ENCODE measurements at places on chromosomes 12 and 14. TPM values are rescaled to one million over a fixed set of nuclear protein-coding genes. Genes with fewer than 3 reads are reported as not detected.

GRCh38 chr12:22653075-22653474 is 28.1 kb downstream of the ETNK1 start:
- no peak overlapping the region for H3K4me3 ChIP-seq
- no peaks in the 10 kb centered on the region for H3K27me3 ChIP-seq
- no peaks in the 10 kb centered on the region for H3K4me1 ChIP-seq
- no peak overlapping the region for H3K27ac ChIP-seq
- H3K36me3 ChIP-seq = no peaks in the 10 kb centered on the region

- peak overlapping the region; percentile 92 for H3K27ac ChIP-seq
Measured at GRCh38 chr12:108727868-108728735, 3.2 kb downstream of the CORO1C start.

GRCh38 chr14:22210906-22211305 is 378.1 kb downstream of the DAD1 start:
- no peak overlapping the region for H3K4me3 ChIP-seq
- DNase-seq = no peak
- no peak overlapping the region for H3K27ac ChIP-seq
- H3K27me3 ChIP-seq = no peaks in the 10 kb centered on the region
- no peaks in the 10 kb centered on the region for H3K36me3 ChIP-seq

DNA sequence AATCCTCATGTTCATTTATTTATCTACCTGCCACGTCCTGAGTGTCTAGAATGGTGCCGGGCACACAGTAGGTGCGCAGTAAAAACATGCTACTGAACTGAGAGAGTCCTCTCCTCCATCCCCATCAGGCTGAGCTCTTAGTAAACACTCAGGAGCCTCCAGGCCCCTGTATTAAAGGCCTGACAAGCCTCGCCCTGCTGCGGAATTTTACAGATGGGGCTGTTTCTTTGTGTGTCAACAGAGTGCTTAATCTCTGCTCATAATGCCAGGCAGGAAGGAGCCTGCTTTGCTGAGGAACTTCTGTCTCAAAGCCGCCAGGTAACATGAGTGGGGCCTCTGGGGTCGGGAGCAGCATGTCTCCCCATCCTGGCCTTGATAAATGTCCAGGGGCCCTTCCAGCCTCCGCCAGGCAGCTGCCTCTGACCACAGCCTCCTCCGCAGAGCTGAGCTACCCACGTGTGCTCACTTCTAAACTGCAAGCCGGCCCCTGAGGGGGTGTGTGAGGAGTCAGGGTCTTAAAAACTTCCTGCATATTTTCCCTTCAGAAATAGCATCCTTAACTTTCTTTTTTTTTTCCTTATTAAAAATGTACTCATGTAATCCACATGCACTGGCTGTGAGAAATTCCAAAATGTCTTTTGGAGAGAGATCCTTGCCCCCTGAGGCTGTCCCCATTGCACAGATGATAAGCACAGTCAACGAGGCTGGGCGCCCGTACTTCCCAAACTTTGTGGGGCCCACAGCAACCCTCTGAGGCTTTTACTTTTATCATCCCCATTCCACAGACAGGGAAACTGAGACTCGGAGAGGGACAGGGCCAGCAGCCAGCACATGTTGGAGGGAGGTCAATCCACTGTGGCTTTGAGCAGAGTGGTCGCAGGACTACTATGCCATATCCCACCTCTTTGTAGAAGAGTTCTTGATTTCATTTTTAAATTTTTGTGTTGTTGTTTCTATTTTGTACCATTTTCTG is 116.0 kb upstream of the NCOR2 start:
- no peaks in the 10 kb centered on the region for H3K27me3 ChIP-seq
- H3K36me3 ChIP-seq = no peaks in the 10 kb centered on the region
- no peak overlapping the region for H3K27ac ChIP-seq

- H3K36me3 ChIP-seq = no peaks in the 10 kb centered on the region
- peaks cover 4% of the 10 kb centered on the region for H3K4me1 ChIP-seq
- no peaks in the 10 kb centered on the region for H3K27me3 ChIP-seq
- H3K4me3 ChIP-seq = no peak overlapping the region
Measured at GRCh38 chr12:92292016-92292415, 146.4 kb upstream of the BTG1 start.

DNA sequence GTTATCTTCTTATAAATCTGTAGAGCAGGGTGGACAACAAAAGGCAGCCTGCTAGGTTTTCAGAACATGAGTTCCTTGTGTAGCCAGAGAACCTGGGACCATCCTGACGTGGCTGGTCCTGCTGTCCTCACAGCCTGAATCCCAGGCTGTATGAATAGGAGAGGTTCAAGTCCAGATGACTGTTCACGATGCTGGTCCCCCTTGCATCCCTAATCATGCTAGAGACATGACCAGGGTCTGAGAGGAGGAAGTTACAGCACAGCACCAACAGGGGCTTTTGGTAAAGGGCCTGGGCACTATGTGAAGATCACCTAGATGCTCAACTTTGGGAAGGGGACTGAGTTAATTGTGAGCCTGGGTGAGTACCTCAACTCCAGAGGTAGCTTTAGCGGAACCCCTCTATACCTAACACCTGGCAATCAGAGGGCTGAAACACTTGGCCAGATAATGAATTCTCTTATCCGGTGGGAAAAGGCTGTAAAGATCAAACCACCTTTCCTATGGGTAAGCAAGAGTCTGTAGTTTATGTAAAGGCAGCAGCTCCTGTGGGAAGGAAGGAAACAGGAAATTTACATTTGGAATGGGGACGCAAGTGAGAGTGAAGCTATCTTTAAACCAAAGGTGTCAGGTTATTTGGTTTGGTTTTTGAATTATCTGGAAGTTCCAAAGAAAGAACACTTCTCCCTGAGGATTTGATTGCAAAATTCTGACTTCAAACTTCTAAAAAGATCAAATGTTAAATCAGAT is 112.8 kb downstream of the DAD1 start:
- peaks cover 9% of the 10 kb centered on the region for H3K4me1 ChIP-seq
- DNase-seq = no peak
- H3K27me3 ChIP-seq = no peaks in the 10 kb centered on the region

GRCh38 chr14:99194736-99195135 is 77.3 kb downstream of the BCL11B start:
- H3K36me3 ChIP-seq = no peaks in the 10 kb centered on the region
- no peak for DNase-seq
- H3K4me1 ChIP-seq = peaks cover 6% of the 10 kb centered on the region
- no peak overlapping the region for H3K4me3 ChIP-seq
- H3K27ac ChIP-seq = no peak overlapping the region

GRCh38 chr14:42944284-42944683 is 1337.6 kb downstream of the LRFN5 start:
- H3K27ac ChIP-seq = no peak overlapping the region
- H3K27me3 ChIP-seq = no peaks in the 10 kb centered on the region
- DNase-seq = no peak
- H3K4me3 ChIP-seq = no peak overlapping the region

DNA sequence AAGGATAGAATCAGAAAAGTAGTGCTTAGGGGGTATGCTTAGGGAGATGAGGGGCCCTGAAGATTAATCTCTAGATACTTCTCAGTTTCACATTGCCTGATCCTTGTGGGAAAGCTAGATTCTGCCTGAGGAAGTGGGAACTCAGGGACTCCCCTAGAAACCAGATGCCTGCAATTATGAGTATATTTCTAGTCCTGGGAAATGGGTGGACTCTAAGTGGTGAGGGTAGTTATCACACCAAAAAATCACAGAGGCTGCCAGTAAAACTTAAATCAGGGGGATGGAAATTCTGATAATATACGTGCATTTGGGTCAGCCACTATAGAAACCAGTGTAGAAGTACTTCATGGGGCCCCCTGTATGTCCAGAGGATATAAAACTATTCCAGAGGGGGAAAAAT is 18.3 kb downstream of the HOXC4 start:
- DNase-seq = no peak
- no peak overlapping the region for H3K4me3 ChIP-seq
- H3K27me3 ChIP-seq = no peaks in the 10 kb centered on the region
- no peaks in the 10 kb centered on the region for H3K36me3 ChIP-seq

DNA sequence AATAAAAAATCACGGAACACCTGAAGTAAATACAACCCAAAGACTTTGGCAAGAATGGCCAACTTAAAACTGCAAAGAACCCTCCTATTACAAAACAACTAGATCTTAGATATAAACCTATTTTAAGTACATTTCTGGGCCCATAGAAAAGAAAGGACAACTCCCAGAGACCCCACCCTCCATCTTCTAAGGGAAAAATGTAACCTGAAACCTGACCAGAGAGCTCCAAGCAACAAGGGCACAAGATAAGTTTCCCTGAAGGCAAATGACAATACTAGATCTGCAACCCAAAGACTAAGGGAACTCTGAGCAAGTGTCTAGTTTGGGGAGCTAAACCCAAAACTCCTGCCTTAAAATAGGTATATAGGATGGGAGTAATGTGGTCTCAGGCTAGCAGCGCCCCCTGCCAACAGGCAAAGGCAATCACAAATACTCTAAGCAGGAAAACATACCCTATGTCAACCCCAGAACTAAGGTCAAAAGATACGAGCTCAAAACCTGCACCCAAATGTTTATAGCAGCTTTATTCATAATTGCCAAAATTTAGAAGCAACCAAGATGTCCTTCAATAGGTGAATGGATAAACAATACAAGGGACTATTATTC is 218.9 kb downstream of the ITPR2 start:
- H3K36me3 ChIP-seq = no peaks in the 10 kb centered on the region
- H3K27ac ChIP-seq = no peak overlapping the region
- no peaks in the 10 kb centered on the region for H3K27me3 ChIP-seq
- DNase-seq = no peak

DNA sequence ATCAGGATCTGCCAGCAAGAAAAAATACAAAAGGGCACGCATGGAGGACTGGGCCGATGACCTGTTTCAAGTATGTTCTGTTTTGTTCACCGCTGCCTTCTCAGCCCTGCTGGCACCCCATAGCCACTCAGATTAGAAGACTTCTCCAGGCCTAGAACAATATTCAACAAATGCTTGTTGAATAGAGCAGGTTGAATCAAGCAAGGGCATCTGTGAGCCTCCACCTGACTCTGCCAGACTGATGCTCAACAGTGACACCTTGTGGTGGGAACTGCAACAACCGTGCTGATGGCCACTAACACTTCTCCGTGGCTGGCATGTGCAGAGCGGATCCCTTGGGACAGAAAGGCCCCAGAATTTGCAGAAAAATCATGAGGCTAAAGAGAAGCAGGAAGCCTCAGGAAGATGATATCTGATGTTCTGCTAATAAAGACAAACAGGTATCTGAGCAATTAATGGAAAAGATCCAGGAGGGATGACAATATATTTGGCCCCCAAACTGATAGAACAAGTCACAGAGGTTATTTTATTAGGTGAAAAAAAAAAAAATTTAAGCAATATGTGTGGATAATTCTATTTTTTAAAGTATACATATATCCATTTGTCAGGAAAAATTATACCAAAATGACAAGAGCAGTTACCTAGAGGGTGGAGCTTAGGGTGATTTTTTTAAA is 114.3 kb downstream of the KSR2 start:
- no peak overlapping the region for H3K27ac ChIP-seq
- no peaks in the 10 kb centered on the region for H3K4me1 ChIP-seq
- H3K27me3 ChIP-seq = no peaks in the 10 kb centered on the region
- no peaks in the 10 kb centered on the region for H3K36me3 ChIP-seq
- no peak for DNase-seq
- H3K4me3 ChIP-seq = no peak overlapping the region

DNA sequence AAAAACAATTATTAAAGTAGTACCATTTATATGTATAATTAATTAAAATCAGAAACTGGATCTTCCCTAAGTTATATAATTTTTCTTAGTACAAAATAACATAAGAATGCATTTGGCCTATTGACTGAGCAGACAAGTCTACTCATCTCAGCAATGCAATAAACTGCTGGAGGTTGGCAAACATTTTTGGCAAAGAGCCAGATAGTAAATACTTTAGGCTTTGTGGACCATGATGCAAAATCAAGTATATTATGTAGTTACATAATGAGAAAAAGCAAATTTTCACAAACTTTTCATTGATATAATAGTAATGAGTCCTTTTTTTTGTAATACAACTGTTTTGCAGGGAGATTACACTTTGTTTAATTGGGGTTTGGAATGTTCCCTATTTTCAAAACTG is 30.9 kb downstream of the ERGIC2 start:
- H3K36me3 ChIP-seq = no peaks in the 10 kb centered on the region
- no peaks in the 10 kb centered on the region for H3K27me3 ChIP-seq
- H3K4me3 ChIP-seq = no peak overlapping the region
- no peak overlapping the region for H3K27ac ChIP-seq
- no peaks in the 10 kb centered on the region for H3K4me1 ChIP-seq

DNA sequence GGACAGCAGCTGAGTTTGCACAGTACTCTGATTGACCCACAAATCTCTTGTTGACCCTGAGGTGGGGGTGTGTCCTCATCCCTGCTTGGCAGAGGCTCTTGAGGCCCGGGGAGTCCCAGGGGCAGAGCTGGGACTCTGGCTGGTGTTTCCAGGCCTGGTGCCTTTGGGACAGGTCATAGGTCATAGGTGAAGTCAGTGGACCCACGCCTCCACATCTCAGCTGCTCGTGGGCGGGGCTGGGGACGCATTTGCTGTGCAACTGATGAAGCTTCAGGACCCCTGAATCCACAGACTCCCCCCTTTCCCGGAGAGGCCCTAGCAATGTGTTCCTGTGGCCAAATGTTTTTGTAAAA is 408 bp upstream of the CACNA2D4 start:
- H3K36me3 ChIP-seq = no peaks in the 10 kb centered on the region
- H3K4me1 ChIP-seq = no peaks in the 10 kb centered on the region
- no peak overlapping the region for H3K4me3 ChIP-seq
- no peaks in the 10 kb centered on the region for H3K27me3 ChIP-seq
- DNase-seq = no peak

The KRT73 gene
- total RNA-seq = not detected

The PA2G4 gene
- total RNA-seq = 87.3 TPM

The BLTP3B gene
- 30.2 TPM for total RNA-seq

The MYO1H gene
- not detected for total RNA-seq

The CISTR gene
- not detected for total RNA-seq

The NOVA1 gene
- 32.9 TPM for total RNA-seq

The STYK1 gene
- not detected for total RNA-seq

The GZMB gene
- total RNA-seq = 4.8 TPM

The AGAP2 gene
- total RNA-seq = 5.7 TPM

The ANKS1B gene
- total RNA-seq = 14.0 TPM
